ENCODE measurements at places on chromosomes 7 and 10.

DNA sequence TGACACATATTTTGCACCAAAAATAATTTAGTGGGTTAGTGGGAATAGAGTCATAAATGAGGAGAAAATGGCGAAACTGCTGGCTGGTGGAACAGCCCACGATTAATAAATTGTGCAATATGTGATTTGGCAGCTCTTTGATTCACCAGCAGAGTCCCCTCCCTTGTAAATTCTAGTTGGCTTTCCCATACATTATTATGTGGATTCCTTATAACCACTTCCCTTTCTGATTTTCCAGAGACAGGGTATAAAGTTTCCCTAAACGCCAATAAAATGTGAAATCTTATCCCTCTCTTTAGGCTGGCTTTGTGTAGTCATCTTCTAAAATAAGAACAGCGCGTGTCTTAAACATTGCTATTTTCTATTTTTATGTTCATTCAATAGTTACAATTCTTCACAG is 149.4 kb upstream of the FERD3L start:
- DNase-seq: no peak

- no peak for DNase-seq
These were observed 5.9 kb upstream of the CALU start for GRCh38 chr7:128733278-128733645.

- DNase-seq: no peak
These were observed 341.3 kb downstream of the ARL4A start for GRCh38 chr7:13028825-13029099.

GRCh38 chr7:80357530-80357929 is 154.3 kb downstream of the GNAT3 start:
- no peak for DNase-seq

DNA sequence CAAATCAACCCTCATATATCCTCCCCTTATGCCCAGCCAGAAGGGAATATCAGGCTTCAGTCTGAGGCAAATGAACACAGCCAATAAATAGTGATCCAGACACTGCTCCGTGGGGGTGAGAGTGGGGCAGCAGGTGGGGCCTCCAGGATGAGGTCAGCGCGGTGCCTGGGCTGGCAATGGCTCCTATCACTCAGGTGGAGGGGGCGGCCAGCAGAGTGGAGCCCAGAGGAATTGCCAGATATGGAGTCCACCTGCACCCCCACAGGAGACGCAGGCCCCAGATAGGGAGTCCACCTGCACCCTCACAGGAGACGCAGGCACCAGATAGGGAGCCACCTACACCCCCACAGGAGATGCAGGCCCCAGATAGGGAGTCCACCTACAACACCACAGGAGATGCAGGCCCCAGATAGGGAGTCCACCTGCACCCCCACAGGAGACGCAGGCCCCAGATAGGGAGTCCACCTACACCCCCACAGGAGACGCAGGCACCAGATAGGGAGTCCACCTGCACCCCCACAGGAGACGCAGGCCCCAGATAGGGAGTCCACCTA is 78.0 kb upstream of the PPP2R2D start:
- no peak for DNase-seq

GRCh38 chr7:28272461-28272877 is 91.9 kb upstream of the JAZF1 start:
- DNase-seq: no peak
